Fibroblast of the conjunctiva (primary cell): ENCODE measurements at places on chromosomes 5 and 9.

- DNase-seq: no peak
These were observed 28.9 kb downstream of the TBC1D2 start for GRCh38 chr9:98226516-98226915.

- DNase-seq: no peak
These were observed 59.9 kb downstream of the HABP4 start for GRCh38 chr9:96509848-96510247.

- DNase-seq: peak; percentile 79
These were observed 331.2 kb upstream of the DAB2 start for GRCh38 chr5:39755986-39756385.

DNA sequence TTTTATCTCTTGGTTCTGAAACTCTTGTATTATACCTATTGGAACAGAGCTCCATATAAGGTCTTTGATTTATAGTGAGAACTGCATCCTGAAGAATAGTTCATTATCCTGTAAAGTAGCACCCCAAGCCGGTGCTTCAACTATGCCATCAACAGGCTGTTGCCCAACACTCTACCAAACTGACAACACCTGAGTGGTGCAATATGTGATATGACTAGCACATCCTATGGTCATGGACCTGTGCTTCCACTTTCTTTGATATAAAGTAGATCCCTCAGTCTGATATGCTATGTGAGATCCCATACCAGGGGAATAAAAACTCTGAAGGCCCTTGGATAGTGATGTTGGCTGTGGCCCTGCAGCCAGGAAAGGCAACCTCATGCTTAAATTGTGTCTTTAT is 15.8 kb downstream of the CSF2 start:
- DNase-seq: no peak

DNA sequence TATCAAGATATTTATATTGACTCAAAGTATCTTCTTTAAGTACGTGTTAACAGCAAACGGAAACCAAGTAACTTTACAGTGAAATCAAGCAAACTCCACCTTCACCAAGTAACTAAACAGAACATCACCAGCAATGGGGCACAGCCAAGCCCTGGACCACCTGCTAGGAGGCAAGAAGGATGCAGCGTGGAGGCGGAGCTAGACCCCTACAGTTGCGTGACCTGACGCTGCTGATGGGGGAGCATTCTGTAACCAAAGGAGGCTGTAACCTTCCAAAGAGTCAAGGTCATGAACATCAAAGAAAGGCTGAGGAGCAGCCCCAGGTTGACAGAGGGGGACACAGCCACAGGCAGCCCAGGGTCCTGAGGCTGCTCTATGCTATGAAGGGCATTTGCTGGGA is 6.1 kb downstream of the VAV2 start:
- no peak for DNase-seq

GRCh38 chr5:56421246-56422075 is 188.3 kb upstream of the ANKRD55 start:
- no peak for DNase-seq

- DNase-seq: no peak
These were observed 15.0 kb downstream of the C9orf72 start for GRCh38 chr9:27558307-27558706.

GRCh38 chr9:69370430-69370829 is 45.4 kb downstream of the ENTREP1 start:
- DNase-seq: no peak

GRCh38 chr5:151624476-151624875 is 33.3 kb upstream of the FAT2 start:
- no peak for DNase-seq

- no peak for DNase-seq
These were observed 32.1 kb upstream of the SH3TC2 start for GRCh38 chr5:149094996-149095395.

- no peak for DNase-seq
These were observed 19.0 kb upstream of the FER start for GRCh38 chr5:108728566-108729241.

GRCh38 chr5:145130996-145131395 is 704.1 kb downstream of the PRELID2 start:
- DNase-seq: no peak
